ENCODE measurements at places on chromosomes 7 and 10.

GRCh38 chr7:50834679-50835078 is 52.0 kb upstream of the GRB10 start:
- DNase-seq: no peak

- no peak for DNase-seq
Measured at GRCh38 chr7:88401009-88401623, 94.4 kb upstream of the STEAP4 start.

DNA sequence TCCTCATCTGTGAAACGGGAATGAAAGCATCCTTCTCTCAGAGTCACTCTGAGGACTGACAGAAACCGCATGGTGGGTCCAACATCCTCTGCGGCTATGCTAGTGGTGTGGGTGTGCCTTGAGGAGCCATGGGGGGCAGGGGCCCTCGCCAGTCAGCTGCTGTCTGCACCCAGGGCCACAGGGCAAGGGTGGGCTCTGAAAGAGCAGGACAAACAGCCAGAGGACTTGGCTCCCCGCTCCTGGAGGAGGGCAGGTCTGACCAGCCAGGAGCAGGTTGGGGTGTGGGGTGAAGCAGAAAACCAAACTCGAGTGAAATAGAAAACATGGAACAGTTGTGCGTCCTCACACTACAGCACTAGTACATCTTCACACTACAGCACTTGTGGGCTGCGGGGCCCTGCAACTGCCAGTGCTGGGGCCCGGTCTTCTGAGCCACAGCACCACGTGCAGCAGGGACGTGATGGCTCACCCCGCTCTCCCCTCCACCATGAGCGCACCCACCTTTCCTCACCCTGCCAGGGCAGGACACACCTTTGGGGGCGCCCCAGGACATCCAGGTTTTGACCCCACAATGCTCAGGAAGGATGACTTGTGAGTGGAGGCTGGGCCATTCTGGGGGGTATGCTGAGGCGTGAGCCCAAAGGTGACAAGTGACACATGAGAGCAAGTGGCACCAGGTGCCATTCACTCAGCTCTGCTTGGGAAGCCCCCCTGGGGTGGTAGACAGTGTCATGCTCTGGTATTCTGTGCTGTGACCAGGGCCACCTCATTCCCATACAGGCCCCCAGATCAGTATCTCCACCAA is 96.1 kb upstream of the RET start:
- no peak for DNase-seq

DNA sequence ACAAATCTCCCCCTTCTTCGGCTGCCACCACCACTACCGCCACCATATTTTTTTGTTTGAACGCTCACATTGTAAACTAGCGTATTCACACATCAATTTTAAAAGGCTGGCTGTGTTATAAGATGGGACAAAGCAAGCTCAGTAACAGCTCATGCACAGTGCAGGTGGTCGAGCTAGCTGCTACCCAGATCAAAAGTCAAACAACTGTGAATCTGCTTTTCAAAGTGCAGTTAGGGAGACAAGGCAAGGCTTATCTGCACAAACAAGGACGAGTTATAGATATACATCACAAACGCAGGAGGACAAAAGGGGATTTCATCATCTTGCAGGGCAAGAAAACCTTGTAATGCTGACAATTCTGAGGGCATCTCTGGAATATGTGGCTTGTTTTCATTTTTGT is 231.6 kb downstream of the VTI1A start:
- no peak for DNase-seq

DNA sequence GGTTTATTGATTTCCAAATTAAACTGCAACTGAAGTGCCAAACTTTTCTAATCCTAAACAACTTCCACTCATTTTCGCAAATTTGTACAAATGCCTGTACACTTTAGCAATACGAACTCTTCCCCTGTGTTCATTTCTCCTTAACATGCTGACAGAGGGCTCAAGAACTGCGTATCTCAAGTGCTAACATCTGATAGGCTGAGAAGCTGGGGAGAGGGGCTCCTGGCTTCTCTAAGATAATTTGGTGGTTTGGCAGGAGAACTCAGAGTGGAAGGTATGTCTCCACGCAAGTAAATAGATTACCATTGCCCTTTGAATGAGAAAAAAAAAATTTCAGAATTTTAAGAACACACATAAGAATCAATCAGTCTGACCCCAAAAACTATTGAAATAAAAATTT is 53.3 kb upstream of the ANLN start:
- DNase-seq: no peak

DNA sequence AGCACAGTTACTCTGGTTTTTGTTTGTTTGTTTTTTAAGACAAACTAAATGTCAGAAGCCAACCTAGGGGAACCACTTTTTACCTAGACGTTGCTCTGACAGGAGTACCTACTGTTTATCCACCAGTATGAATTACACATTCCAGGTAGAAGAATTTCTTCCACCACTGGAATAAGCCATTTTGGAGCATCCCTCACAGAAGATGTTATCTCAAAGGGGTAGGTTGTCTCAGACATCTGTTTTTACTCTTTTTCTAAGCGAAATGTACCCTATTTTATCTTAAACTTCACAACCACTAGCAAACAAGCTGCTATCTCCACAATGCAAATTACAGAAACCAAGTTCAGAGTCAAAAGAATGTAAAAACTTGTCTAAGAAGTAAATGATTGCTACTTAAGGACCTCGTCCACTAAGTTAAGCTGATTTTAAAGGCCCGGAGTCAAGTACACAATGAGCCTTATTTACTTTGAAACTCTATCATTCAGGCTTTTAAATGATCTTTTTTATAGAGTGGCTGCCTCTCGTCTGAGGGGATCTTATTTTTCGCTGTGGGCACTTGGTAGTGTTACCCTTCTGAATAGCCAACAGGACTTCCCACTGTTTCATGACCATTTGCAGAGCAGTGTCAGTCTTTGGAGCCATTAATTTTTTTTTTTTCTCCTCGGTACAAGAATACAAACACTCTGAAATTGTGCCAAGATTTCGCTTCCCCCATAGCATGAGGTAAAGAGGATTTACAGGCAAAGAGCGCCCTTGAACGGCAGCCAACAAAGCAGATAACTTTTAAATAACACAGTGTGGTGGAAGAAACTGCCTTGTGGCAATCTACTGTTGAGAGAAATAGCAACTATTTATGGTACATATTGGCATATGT is 15.7 kb upstream of the ARMC3 start:
- no peak for DNase-seq

- DNase-seq: no peak
Measured at GRCh38 chr7:52269669-52270068, 765.8 kb upstream of the POM121L12 start.

- no peak for DNase-seq
Measured at GRCh38 chr10:34587002-34587679, 228.0 kb downstream of the PARD3 start.

- DNase-seq: no peak
Measured at GRCh38 chr10:17793823-17794644, 15.1 kb upstream of the MRC1 start.
